ENCODE measurements at places on chromosomes 2 and 18.

- DNase-seq = no peak
These were observed 839 bp upstream of the GPR148 start for GRCh38 chr2:130728007-130728454.

DNA sequence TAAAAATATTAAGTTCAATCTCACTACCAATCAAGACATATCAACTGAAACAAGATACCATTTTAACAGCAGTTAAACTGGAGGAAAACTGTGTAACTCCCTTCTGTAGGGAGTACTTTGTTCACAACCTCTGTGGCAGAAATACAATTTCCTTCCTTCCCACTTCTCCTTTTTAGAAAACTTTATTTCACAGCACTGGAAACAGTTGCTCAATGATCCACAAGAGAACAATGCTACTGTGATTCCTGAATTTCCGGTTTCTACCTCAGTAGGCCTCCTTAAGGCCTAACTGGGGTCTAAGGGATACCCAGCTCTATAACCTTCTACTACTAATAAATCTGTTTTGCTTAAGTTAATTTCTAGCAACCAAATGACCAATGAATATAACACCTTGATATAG, 14.1 kb downstream of the TLK1 start:
- DNase-seq = no peak

DNA sequence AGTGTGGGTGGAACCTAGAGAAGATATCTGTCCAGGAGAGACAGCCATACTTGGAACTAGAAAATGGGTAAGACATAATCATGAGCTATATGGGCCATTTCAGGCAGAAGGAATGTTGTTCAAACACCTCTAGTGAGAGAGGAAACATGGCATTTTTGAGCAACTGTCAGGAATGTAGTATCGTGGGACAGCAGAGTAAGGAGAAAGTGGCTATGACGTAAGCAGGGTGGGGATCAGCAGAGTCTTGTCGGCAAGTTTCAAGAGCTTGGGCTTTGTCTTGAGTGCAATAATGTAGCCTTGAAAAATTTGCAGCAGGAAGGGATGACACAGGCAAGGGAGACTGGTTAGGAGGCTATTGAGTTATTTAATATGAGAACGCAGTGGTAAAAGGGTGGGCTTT, 20.4 kb downstream of the SERPINB7 start:
- DNase-seq = no peak

GRCh38 chr2:132479155-132479554, 62.5 kb downstream of the GPR39 start:
- DNase-seq = no peak

GRCh38 chr2:121837591-121837990, 82.1 kb downstream of the TSN start:
- no peak for DNase-seq

All from kidney capillary endothelial cell (primary cell).